GM12878 (cell line): ENCODE measurements at places on chromosomes 5 and 9. TPM values are rescaled to one million over a fixed set of nuclear protein-coding genes. Genes with fewer than 3 reads are reported as not detected.

Gene FIBCD1
- 0.08 and 0.95 TPM in 2 replicates for total RNA-seq

DNA sequence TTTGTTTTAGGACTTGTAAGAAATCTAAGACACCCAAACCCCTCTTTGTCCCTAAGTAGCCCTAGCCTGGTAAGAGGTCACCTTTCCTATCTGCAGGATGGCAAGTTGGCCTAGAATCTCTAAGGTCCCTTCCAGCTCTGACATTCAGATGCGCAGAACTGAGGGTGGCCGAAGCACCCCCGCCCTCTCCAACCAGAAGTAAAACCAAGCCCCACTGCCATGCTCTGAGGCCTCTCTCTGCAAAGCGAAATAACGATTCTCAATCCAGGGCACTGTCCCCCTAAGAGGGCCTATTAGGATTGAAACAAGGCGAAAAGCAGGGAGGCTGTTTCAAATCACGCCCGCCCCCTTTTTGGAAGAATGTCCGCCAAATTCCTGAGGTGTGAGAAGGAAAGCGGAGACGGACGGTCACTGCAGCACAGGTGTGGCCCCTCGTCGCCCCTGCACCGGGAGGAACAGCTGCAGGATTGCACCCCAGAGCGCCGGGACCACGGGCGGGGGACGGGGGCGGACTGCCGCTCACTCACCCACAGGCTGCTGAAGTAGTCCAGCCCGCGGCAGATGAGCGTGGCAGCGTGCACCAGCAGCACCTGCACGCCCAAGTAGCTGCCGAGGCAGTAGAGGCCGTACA is 824 bp downstream of the TMEM245 start:
- peak overlapping the region; percentile 87 for H3K4me3 ChIP-seq
- DNase-seq = no peak
- H3K27me3 ChIP-seq = no peaks in the 10 kb centered on the region
- H3K27ac ChIP-seq = peak overlapping the region; percentile 65; the same call in 1 of the 2 replicates

DNA sequence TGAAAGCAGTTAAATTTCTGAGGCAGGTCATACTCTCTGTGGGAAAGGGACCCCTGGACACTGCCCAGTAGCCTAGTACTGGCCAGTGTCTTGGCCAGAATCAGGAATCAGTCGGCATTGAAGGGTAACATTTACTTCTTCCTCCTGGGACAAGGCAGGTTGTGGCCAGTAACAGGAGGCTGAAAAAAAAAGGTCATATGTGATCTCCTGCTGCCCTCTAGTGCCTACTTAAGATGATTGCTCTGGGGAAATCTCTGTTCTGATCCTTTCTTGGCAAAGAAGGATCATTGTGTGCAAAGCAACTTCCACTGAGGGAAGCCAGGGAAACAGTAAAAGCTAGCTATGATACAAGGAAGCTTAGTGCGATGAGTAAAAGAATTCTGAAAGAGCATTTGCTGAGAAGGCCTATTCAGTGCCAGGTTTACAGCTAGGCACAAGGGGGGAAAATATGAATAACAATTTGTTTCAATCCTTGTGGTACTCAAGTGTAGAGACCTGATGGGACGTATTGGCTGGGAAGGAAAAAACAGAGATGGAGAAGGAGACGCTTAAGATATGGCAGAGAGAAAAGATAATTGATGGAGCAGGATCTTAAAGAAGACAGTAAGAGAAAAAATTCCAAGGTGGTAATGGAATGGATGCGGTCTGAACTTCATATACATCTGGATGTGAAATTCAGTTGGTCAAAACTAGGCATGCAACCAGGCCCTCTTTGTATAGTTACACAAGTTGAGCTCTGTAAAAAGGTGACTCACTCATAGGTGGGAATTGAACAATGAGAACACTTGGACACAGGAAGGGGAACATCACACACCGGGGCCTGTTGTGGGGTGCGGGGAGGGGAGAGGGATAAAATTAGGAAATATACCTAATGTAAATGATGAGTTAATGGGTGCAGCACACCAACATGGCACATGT is 25.8 kb upstream of the TRIM32 start:
- DNase-seq = peak; percentile 24
- no peak overlapping the region for H3K4me3 ChIP-seq
- H3K27ac ChIP-seq = no peak overlapping the region

Gene SPATA31C1
- total RNA-seq = not detected in 2 replicates

DNA sequence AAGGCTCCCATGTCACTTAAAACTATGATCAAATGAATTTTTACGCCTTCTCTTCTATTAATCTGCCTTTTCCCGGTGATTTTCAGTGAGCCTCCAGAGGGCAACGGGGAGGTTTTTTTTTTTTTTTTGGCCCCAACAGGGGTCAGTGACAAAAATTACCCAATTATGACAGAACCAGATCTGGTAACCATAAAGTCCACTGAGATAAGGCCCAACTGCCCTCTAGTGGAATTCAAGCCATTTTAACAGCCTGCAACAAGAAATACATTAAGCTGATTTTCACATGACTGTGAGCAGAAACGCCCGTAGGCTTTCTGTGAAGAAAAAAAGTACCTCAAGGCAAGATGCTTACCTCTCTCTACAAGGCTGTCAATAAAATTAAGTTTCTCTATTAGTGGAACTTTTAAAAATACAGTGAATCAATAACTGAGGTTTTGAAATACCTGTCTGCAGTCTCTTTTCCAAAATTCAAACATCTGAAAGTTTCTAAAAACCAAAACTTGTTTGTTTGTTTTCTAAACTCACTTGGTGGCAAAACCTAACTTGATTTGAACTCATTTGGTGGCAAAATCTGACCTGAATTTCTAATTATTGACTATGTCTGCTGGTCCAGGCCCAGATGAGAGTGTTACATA is 49.7 kb upstream of the FST start:
- H3K27ac ChIP-seq = no peak overlapping the region
- H3K4me1 ChIP-seq = no peaks in the 10 kb centered on the region

GRCh38 chr5:133981714-133982113 is 13.3 kb upstream of the C5orf15 start:
- DNase-seq = no peak
- peaks cover 7% of the 10 kb centered on the region for H3K4me1 ChIP-seq
- no peak overlapping the region for H3K4me3 ChIP-seq
- H3K27ac ChIP-seq = no peak overlapping the region
- H3K36me3 ChIP-seq = peaks cover 15% of the 10 kb centered on the region

GRCh38 chr9:92141144-92142129 is 26.2 kb upstream of the SPTLC1 start:
- no peak overlapping the region for H3K27ac ChIP-seq
- H3K36me3 ChIP-seq = no peaks in the 10 kb centered on the region
- peaks cover 4% of the 10 kb centered on the region; the same call in 1 of the 2 replicates for H3K27me3 ChIP-seq
- no peaks in the 10 kb centered on the region; the same call in 1 of the 2 replicates for H3K4me1 ChIP-seq
- H3K4me3 ChIP-seq = no peak overlapping the region
- DNase-seq = no peak

Gene PCDHB15
- not detected in 2 replicates for total RNA-seq

DNA sequence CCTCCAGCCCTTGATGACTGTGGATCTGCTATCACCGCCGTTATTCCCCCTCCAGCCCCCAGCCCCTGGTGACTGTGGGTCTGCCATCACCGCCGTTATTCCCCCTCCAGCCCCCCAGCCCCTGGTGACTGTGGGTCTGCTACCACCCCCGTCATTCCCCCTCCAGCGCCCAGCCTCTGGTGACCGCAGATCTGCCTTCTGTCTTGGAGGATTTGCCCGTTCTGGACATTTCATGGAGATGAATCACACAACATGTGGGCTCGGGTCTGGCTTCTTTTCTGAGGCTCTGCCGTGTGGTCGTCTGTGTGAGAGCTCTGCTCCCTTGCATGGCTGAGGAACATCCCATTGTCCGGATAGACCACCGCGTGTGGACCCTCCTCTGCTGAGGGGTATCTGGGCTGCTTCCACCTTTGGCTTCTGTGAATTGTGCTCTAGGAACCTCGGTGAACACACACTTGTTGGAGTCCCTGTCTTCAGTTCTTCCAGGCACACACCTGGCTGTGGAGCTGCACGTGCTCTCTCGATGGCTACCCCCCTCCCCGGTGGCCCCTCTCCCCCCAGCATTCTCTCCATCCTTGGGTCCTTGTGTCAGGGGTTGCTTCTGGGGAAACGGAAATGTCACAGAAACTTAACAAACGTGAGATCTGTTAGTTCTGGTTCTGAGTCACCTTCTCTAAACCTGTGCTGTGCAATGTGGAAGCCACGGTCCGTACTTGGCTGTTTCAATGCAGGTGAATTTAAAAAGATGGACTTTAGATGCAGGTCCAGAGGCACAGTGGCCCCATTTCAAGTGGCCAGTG is 105.3 kb upstream of the COL5A1 start:
- no peak overlapping the region for H3K27ac ChIP-seq
- H3K4me1 ChIP-seq = no peaks in the 10 kb centered on the region
- DNase-seq = no peak
- H3K4me3 ChIP-seq = no peak overlapping the region
- H3K36me3 ChIP-seq = no peaks in the 10 kb centered on the region

Gene SLC28A3
- 0.11 and 0.13 TPM in 2 replicates for total RNA-seq

Gene NOXA1
- total RNA-seq = not detected in 2 replicates

GRCh38 chr9:34233672-34234071 is 54.8 kb downstream of the UBAP1 start:
- no peak overlapping the region for H3K27ac ChIP-seq
- no peaks in the 10 kb centered on the region for H3K27me3 ChIP-seq
- DNase-seq = no peak
- H3K4me1 ChIP-seq = no peaks in the 10 kb centered on the region
- peaks cover 11% of the 10 kb centered on the region; the same call in 1 of the 2 replicates for H3K36me3 ChIP-seq

GRCh38 chr9:134051319-134051718 is 16.5 kb downstream of the BRD3 start:
- DNase-seq = no peak
- no peaks in the 10 kb centered on the region for H3K4me1 ChIP-seq
- no peak overlapping the region for H3K27ac ChIP-seq
- H3K36me3 ChIP-seq = no peaks in the 10 kb centered on the region; the same call in 1 of the 2 replicates

Gene INSL4
- total RNA-seq = not detected in 2 replicates

DNA sequence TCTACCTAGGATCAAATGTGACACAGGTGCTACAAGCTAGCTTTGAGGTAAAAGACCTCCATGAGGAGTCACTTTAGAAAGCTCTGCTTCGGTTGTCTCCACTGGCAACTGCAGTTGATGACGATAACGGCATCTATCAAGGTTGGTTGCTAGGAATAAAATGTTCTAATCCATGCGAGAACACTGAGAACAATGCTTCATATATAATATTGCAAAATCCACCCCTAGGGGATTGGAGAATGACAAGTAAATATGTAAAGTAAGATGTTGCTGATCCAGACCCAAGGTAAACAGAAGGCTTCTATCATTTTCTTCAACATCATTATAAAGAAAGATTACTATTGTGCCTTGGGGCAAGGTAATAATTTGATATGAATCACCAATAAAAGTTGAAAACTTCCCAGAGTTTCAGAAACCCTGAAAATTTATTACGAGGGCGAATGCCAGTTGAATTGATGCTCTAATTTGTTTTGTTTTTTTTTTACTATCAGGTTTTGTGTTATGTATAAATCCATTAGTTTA is 1003.4 kb downstream of the CDH18 start:
- no peak overlapping the region for H3K4me3 ChIP-seq
- no peak overlapping the region for H3K27ac ChIP-seq
- no peaks in the 10 kb centered on the region for H3K27me3 ChIP-seq
- no peaks in the 10 kb centered on the region for H3K36me3 ChIP-seq
- no peak for DNase-seq

Gene IFNA2
- total RNA-seq = 0.26 TPM in 1 of 2 replicates, not detected in the other

DNA sequence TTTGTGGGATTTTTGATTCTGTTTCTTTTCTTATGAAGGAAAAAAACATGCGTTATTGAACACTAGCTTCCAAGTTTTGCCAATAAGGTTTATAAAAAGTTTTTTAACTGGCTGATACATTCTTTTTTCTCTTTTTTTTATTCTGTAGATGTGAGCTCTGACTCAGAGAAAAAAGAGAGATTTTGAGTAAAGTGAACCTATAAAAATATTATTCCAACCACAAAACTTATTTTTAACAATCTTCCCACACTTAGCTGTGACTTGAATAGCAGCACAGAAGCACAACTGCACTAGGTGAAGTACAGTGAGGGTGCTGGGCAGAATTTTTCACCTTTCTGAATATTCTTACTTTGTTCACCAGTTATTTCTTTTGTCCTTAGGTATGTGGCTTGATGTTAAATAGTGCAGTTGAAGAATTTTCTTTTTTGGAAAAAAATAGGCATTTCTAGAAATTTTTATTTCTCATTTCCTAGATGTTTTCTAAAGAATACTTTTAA is 41.6 kb downstream of the CHSY3 start:
- no peak for DNase-seq
- H3K4me1 ChIP-seq = no peaks in the 10 kb centered on the region
- H3K36me3 ChIP-seq = no peaks in the 10 kb centered on the region
- H3K27me3 ChIP-seq = no peaks in the 10 kb centered on the region
- H3K4me3 ChIP-seq = no peak overlapping the region

Gene GFI1B
- not detected in 2 replicates for total RNA-seq

Gene ANKRD18A
- total RNA-seq = not detected in 2 replicates

DNA sequence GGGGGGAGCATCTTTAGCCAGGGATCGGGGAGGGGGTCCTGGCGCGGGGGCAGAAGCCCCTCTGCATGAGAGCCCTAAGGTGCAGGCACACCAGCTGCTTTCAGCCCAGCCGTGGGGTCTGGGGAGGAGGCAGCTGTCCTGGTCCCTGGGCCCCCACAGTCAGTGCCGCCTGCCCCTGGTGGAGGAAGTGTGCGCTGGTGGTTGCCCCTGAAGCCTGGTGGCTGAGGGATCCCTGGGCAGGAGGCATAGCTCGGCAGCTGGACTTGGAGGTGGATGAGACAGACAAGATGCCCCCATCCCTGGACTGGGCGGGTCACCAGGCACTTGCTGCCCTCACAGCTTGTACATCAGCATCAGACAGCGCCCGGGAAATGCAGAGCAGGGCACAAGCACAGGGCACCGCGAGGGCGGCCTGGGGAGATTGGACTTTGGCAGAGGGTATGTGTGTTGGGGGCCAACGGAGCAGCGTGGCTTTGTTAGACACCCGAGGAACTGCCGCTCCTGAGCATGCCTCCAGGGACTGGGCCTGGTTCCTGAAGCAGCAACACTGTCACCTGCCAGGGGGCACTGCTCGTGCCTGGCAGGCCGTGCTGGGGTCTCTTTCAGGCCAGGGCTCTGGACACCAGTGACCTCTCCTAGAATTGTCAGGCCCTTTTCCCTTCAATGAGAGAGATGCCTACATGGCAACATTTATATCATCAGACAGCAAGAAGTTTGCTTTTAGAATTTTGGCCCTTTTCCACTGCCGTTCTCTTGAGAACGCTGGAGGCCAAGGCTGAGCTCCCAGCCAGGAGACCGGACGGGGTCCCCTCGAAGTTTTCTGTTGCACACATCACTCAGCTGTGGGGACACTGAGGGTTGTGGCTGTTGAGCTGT is 41.9 kb upstream of the CTSL start:
- no peak for DNase-seq
- peaks cover 1% of the 10 kb centered on the region; the same call in 1 of the 2 replicates for H3K36me3 ChIP-seq
- no peak overlapping the region for H3K27ac ChIP-seq
